ENCODE measurements at places on chromosomes 7 and 10.

GRCh38 chr7:144820552-144820951 lies 15.3 kb downstream of the TPK1 start:
- DNase-seq = no peak

DNA sequence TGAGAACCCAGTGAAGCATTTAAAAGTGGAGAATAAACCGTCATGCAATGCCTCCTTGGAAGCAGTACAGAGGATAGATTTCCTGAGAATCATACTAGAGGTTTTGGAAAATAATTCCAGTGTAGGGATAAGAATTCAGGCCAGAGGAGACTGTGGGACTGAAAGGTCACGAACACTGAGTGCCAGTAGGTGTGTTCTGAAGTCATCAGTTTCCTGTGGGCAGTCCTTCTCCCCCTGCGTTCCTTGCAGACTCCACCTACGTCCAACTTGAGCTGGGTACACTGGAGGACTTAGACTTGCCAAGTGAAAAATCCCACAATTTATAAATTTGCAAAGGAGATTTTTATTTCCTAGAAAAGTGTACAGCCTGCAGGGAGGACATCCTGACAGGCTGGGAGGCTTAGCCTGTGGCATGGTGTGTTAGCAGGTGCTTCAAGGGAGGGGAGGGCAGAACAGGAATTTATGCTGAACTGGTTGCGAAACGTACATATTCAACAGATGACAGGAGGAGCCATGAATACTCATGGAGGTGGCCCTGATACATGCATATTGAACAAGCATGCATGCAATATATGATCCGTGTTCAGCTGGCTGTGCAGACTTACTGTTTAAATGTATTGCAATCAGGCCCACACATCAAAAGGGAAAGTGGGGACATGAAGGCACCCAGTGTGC lies 72.9 kb upstream of the POM121L12 start:
- DNase-seq = no peak

- DNase-seq = no peak
Observed at GRCh38 chr10:15325243-15325943, 45.7 kb downstream of the FAM171A1 start.

GRCh38 chr7:50416527-50417182 lies 33.5 kb downstream of the FIGNL1 start:
- no peak for DNase-seq

GRCh38 chr10:43360086-43360485 lies 11.3 kb upstream of the FXYD4 start:
- DNase-seq = no peak

DNA sequence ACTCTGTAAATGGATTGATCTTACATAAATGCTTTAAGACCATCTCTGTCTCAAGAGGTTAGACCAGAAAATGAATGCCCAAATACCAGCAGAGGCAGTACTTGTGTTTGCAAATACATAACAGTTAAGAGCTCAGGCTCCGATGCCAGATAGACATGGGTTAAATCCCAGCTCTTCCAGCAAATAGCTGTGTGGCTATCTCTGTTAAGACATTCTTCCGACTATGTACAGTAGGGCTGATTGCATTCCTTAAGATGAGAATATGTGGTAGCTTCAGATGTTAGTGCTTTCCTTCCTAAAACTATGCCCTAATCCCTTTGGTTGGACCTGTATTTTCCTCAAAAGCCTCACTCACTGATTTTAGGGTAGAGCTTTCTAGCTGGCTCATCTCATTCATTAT lies 2.2 kb downstream of the IDE start:
- DNase-seq = no peak

- no peak for DNase-seq
Observed at GRCh38 chr7:84722086-84722485, 464.8 kb downstream of the SEMA3D start.

GRCh38 chr10:102208311-102209035 lies 17.6 kb upstream of the ELOVL3 start:
- DNase-seq = no peak

DNA sequence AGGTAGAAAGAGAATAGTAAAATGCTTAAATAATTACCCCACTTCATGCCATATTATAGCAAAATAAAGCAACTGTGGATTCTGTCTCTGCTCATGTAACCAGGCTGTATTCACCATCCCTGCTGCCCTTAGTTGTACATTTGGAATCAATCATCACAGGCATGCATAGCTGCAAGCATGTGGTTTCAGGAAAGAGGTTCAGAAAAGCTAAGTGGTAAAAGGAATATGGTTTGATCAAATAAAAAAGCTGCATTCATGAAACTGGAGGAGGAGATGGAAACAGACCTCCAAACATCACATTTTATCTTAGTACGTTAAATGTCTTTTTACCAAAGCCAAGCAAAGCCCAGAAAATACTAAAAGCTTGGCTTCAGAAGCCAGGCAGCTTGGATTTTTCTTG lies 81.3 kb downstream of the ADAM22 start:
- no peak for DNase-seq

GRCh38 chr10:107091126-107091525 lies 73.4 kb downstream of the SORCS1 start:
- no peak for DNase-seq

GRCh38 chr10:13978533-13979115 lies 352.1 kb downstream of the FRMD4A start:
- no peak for DNase-seq

- DNase-seq = no peak
Observed at GRCh38 chr10:44280226-44281014, 104.5 kb downstream of the CXCL12 start.

- DNase-seq = no peak
Observed at GRCh38 chr10:106836933-106837663, 327.4 kb downstream of the SORCS1 start.

GRCh38 chr7:48009954-48010353 lies 19.0 kb downstream of the SUN3 start:
- no peak for DNase-seq

- no peak for DNase-seq
Observed at GRCh38 chr7:139124084-139124914, 14.8 kb upstream of the ZC3HAV1 start.

DNA sequence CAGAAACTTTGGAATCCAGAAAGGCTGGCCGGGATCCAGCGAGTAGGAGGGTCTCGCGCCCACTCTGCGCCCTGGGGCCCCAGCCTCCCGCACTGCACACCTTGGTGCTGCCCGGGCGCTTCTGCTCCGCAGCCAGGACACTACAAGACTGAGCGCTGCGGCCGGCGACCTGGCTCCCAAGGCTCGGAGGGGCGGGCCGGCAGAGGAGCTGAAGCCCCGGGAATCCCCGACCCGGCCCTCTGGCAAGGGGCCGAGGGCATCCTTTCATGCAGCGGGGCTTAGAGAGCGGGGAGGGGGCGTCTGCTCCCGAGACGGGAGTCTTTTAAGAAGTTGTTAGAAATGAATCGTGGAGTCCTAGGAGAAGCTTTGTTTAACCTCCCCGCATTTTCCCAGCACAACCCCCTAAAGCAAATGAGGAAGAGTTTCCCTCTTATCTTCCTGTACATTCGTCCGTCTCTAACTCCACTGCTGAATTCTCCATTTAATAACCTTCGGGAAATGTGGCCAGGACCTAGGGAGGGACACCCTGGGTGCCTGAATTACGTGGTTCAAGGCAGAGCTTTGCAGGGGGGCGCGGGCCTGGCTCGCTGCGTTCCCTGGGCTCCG lies 1.1 kb downstream of the VWC2 start:
- DNase-seq = no peak

- DNase-seq = no peak
Observed at GRCh38 chr10:61271127-61271780, 181.9 kb downstream of the TMEM26 start.

GRCh38 chr7:28165261-28165660 lies 15.3 kb downstream of the JAZF1 start:
- no peak for DNase-seq

DNA sequence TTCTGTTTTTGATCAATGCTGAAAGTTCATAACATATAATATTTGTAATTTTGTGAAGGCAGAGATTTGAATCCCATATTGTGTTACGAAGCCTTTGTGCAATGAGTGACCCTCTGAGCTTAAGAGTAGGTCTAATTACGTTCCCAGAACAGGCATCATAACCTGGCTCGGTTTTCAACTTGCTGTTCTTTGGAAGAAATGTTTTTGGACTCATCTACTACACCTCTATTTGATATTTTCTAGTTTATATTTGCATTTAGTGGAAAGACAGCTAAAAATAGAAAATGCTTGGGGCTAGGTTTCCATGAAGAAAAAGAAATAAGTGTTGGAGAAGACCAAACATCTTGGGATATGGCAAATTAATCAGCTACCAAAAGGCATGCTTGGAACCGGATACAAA lies 234.8 kb downstream of the AGMO start:
- no peak for DNase-seq

- no peak for DNase-seq
Observed at GRCh38 chr10:76337641-76338040, 906.2 kb downstream of the LRMDA start.
